Right kidney (tissue), 9 donors: ENCODE measurements at places on chromosomes 1 and 21.

GRCh38 chr1:168159979-168160378 is 18.8 kb upstream of the TIPRL start:
- DNase-seq, result no peak

- no peak for DNase-seq
Observed at GRCh38 chr1:192512426-192513162, 63.0 kb upstream of the RGS1 start.

DNA sequence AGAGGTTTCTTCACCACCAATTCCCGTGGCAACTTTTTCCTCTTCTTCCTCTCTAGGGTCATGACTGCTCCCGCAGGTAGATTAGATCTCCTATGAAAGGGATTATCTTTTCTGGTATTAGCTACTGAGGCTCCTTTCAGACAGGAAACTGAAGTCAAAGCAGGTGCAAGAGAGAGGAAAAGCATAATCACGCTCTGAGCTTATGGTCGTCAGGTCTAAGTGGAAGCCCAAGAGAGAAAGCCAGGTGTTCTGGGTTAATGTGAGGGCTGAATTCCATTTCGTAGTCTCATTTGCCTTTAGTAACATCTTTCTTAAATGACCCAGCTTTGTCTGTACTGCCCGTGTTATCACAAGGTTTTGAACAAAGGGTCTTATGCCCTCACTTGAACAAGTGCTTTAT is 8.3 kb upstream of the MAP3K21 start:
- no peak for DNase-seq

GRCh38 chr1:109617291-109617801 is 2.1 kb downstream of the GNAT2 start:
- DNase-seq, result no peak

DNA sequence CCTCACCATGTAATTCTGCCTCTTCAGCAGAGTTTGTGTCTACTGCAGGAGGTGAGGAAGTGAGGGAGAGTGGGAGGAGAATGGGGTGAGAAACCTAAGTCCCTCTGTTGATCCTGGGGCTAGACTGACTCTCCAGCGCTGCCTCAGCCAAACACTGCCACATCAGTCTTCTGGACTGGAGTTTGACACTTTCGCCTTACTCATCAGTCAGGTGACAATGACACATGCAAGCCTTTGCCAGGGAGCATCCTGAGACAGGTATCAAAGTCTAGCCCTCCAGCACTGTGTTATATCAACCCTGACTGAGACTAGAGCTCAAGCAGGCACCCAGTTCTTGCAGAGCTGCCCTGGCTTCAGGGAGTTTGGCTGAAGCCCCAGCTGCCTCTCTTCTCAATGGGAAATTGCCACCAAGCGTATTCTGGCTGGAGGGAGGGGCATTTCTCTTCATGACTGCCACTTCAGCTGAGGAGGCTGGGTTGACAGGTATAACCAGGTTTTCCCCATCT is 33.3 kb upstream of the SUCO start:
- DNase-seq, result no peak

GRCh38 chr1:11550664-11551283 is 71.8 kb downstream of the DISP3 start:
- peak; percentile 64 for DNase-seq

DNA sequence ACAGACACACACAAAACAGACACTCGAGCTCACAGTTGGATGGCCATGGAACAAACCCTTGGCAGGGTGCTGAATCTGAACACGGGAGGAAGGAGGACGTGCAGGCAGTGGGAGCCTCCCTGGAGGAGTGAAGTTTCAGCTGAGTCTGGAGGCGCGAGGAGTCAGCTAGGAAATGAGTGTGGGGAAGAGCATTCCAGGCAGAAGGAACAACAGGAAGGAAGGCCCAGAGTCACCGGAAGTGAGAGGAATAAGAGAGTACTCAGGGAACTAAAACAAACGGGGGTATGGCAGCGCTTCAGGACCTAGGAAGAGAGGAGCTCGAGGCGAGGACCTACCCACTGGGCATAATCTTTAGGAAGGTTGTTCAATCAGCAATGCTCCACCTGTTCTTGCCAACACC is 137.3 kb downstream of the SYF2 start:
- DNase-seq, result no peak

- DNase-seq, result no peak
Observed at GRCh38 chr1:107831921-107832320, 133.1 kb downstream of the VAV3 start.

GRCh38 chr1:215279682-215280081 is 197.1 kb downstream of the KCNK2 start:
- DNase-seq, result no peak

GRCh38 chr1:156707417-156708217 is 2.2 kb upstream of the CRABP2 start:
- peak; percentile 50 for DNase-seq
